ENCODE measurements at places on chromosomes 3 and 15.

DNA sequence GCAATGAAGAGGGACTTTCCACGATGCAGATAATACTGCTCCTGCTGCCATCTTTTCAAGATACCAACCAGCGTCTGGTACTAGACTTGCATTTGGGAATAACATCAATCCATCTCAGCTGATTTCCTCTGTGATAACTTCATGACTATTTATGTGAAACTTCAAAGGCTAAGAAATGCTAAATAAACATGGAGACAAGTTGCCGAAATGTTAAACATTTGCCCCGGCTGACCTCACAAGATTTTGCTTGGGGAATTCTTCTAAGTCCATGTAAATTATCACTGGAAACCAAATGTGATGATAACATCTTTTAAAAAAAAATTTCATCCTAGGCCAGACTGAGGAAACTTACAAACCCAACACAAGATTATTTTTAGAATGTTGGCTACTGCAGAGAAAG lies 185.8 kb upstream of the PRICKLE2 start:
- DNase-seq, result no peak

DNA sequence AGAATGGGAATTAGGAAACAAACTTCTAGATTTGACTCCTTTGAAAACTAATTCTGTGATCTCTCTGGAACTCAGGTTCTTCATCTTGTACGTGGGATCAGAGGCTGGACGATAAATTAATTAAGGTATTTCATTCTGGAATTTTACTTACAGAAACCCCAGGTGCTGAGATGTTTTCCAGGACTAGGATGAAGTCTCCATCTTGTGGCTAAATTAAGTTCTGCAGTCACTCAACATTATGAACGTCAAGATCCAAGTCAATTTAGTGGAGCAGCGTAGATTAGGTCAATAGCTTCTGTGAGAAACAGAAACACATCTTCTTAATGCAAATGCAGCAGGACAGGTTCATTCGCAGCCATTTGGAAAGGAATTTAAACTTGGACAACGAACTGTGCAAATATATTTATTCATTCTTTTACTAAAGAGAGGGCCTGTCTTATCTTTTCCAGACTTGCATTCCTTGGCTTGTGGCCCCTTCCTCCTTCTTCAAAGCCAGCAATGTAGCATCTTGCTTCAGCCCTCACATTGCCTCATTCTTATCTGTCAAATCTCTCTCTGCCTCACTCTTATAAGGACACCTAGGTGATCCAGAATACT lies 26.7 kb upstream of the TMC3 start:
- no peak for DNase-seq

DNA sequence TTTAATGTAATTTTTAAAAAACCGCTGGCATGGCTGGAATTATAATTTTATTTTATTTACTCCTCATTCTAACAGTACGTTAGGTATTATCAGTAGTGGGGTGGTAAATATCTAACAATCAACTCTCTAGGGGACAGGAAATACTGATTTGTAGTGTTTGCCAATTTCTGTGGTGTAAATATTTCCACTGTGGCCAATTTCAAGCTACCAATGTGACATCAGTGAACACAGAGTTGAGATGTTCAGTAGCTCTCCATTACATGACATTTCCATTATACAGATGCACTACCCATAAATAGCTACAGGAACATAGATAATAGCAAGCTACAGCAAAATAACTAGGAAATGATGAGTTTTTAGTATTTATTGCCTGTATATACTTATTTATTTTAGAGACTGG lies 10.0 kb upstream of the ARL8B start:
- no peak for DNase-seq

DNA sequence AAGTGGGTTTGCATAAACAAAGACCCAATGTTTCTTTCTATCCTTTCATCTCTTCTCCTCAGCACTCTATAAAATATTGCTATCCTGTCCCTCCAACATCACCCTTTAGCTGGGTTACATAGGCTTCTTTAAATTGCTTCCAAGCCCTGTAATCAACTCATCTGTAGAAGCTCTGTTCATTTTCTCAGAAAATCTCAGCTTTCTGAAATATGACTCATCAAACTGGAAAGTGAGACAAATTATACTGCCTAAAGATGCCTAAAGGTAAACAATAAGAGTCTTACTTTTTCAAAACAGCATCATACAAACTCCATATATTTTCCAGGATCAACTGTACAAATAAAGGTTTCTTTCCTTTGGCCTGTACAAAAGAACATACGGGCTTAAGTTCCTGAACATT lies 33.8 kb downstream of the EFL1 start:
- no peak for DNase-seq

DNA sequence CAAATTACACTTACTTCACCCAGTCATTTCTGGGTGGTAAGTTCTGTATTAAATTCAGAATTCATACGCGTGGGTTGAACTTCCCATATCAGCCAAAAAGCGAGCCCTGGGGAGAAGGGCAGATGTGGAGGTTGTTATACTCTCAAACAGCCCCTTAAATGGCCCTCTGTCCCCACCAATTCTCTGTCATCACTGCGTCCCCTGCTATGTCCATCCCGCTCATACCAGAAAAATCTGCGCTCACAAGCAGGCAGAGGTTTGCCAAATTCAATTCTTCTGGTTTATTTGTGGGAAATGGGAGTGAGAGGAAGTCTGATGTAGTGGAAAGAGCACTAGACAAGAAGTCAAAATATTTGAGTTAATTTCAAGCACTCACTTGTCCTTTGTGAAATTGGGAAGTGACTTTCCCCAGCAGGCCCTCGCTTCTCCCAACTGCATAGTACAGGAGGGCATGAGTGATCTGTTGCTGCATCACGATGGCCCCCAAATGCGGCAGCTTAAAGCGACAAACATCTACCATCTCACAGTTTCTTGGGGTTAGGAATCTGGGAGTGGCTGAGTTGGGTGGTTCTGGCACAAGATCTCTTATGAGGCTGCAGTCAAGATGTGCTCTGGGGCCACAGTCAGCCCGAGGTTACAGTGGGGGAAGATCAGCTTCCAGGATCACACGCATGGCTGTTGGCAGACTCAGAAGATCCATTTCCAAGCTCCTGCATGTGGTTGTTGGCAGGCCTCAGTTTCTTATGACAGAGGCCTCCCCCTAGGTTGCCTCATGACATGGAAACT lies 67.7 kb downstream of the CPN2 start:
- no peak for DNase-seq

GRCh38 chr3:156492801-156493261 lies 62.1 kb downstream of the SSR3 start:
- DNase-seq, result no peak

GRCh38 chr3:157103860-157104259 lies 56.1 kb downstream of the CCNL1 start:
- no peak for DNase-seq

DNA sequence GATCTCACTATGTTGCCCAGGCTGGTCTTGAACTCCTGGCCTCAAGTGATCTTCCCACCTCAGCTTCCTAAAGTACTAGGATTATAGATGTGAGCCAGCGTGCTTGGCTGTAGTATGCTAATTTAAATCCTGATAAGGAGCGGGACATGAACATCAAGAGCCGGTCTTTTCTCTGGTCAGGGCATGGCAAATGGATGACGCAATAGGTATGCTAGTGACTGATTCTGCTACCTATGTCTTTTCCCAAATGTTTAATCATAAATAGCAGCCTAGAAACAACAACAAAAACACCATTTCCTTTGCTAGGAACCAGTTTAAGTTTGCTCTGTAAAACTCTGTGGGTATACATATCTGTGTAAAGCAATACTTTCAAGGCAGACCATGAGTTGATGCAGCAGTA lies 64.7 kb downstream of the STARD9 start:
- DNase-seq, result no peak

DNA sequence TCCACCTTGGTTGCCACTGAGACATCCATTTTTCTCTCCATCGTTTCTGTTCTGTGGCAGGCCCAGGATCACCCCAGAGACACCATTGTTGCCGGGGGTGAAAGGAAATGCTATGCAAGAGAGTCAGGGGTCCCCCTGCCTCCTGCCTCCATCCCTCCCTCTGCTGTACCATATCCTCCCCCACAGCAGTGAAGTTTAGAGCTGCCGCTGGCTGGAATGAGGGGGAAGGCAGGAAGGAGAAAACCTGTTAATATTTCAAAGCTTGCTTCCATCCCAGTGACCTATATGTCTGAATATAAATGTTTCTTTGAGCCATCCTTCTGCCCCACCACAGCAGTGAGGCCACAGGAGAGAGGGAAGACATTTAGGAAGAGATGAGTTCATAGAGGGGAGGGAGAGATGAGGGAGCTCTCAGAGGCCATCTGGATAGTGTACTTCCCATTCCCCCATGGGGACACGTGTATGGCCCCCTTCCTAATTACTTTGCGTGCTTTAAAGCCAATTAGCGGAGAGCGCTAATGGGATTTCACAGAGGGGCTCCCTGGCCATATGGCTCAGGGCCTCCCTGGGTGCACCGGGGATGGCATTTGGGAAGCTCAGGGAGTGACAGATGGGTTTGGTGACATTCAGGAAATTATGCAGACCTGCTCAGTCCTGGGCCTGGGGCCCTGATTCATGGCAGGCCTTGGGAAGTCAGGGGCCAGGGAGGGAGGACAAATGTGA lies 40.4 kb upstream of the CHRNB4 start:
- DNase-seq, result no peak

DNA sequence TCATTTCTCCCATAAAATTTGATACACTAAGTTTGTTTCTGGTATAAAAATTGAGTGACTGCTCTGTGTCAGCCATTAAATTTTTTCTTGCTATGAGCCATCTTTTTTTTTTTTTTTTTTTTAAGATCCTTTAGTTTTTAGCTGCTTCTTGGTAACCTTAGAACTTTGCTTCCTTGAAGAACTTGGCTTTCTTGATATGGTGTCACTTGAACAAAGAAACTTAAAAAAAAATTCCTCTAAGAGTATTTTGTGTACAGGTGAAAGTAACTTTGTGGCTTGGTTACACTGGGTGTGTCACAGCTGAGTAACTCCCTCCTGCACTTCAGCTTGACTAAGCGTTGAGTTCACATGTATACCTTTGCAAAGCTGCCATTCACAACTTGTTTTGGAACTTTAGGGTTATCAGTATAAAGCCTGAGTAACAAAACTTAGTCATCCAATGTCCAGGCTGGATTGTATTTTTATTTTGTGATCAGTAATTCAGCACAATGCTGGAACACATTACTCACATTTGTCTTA lies 6.5 kb downstream of the CHD2 start:
- peak; percentile 50 for DNase-seq

GRCh38 chr3:150035910-150036612 lies 65.4 kb upstream of the PFN2 start:
- no peak for DNase-seq

GRCh38 chr15:69744391-69745162 lies 292.0 kb downstream of the RPLP1 start:
- DNase-seq, result no peak

GRCh38 chr3:169894110-169894509 lies 17.3 kb upstream of the SAMD7 start:
- no peak for DNase-seq

GRCh38 chr3:118772547-118773011 lies 262.1 kb downstream of the IGSF11 start:
- peak; percentile 6 for DNase-seq

DNA sequence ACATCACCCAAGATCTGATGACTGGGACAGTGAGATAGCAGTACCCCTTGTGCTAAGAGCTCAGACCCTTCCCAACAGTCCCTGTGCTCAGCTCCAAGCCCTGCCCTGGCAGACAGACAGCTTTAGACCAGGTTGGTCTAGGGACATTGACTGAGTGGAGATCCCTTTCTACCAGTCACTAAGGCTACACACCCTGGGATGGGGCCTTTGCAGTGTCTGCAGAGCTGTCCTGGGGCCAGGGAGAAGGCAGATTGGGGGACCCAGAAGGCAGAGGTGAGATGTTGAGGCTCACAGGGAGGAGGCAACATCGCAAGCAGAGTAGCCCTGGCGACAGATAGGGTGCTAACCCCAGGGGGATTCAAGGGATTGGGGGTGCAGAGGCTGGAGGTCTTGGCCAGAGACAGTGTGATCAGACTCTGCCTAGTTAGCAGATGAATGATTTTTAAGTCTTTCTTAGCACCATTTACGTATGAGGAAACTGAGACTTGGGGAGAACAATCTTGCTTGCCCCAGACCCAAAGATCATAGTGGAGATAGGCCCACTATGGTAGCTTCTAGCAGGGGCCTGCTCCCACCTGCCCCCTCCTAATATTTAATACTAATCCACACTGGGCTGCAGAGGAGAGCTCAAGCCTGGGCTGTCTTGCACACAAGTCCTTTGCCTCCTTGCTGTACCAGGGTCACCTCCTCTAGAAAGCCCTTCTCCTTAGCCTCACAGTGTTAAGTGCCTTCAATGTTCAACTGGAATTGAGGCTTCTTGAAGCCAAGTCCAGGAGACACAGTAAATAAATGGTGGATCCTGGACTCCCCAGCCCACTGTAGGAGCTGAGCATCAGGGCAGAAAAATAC lies 32.6 kb downstream of the HMCES start:
- no peak for DNase-seq

- DNase-seq, result no peak
These were observed 11.7 kb downstream of the RASGRF1 start for GRCh38 chr15:79078763-79079410.

DNA sequence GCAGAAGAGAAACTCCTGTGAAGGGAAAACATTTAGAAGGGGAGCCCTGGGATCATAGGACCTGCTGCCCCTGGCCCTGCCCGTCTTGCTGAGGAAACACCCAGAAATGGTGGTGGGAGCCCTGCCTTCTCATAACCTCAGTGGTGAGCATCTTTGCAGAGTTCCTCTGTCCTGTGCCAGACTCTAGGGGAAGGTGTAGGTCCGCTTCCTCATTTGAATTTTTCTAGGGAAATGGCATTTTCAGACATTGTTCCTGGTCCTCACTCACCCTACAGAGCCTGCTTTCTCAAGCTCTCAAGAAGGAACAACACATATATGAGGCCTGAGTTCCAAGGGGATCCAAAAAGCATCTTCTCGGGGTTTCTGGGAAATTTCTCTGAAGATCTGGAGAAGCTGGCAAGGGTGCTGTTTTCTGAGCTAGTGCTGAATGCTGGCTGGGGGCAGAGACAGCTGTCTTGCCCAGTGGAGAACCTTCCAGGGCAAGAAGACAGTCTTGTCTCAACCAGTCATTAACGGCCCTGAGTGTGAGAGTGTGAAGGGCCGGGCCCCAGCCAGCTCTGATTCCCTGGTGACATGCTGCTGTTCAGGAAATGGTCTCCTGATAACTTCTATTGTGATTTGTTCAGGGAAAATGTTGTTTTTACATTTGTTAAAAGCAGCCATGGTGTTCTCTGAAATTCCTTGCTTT lies 283.1 kb upstream of the LRRFIP2 start:
- DNase-seq, result no peak

DNA sequence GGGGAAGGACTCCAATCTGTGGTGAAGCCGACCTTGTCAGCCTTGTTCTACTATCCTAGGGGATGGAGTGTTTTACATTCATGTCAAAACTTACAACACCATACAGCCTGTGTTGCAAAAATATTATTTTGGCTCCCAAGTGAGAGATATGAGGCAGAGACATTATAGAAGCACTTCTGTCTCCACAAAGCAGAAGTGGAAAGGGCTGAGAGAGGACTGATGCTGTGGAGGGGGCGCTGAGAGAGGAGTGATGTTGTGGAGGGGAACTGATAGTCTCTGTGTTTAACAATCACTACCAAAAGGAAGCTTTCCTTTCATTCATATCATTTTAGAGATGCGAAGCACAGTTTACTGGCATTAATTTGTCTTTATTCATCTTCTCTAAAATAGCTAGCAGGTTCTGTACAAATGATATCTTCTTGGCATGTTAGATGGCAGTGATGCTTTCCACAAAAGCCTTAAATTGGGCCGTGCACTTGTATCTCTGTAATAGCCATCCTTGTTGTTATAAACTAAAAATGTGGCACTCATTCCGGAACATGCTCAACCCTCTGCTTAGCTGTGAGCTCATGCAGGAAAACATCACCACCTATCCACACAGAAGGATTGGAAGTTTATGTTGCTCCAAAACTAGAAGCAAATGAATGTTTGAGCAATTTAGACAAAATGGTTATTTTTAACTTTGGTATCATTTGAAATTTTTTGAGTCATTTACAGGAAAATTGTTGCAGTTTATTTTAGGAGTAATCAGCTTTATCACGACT lies 134.6 kb upstream of the TP63 start:
- DNase-seq, result no peak
